ENCODE measurements at places on chromosomes 6 and 20. TPM values are rescaled to one million over a fixed set of nuclear protein-coding genes. Genes with fewer than 3 reads are reported as not detected.

Gene ACTR5
- 8.5 TPM for total RNA-seq

Gene ARHGAP40
- total RNA-seq = 0.07 TPM

Gene UQCC2
- total RNA-seq = 154 TPM

Gene TMC2
- total RNA-seq = not detected

Gene PRDM1
- total RNA-seq = 19.6 TPM

Gene CALHM4
- total RNA-seq = 0.10 TPM

Gene ANKEF1
- 9.7 TPM for total RNA-seq

Gene SLC24A3
- total RNA-seq = 0.25 TPM

Gene MACROD2
- 0.68 TPM for total RNA-seq

Gene ADGRB3
- not detected for total RNA-seq

Gene KCNK17
- total RNA-seq = not detected

Gene SIGLEC1
- total RNA-seq = not detected

Gene DYNLT2
- 0.85 TPM for total RNA-seq

Gene UBE2C
- total RNA-seq = 148 TPM

Gene ENPP1
- 1.6 TPM for total RNA-seq

Gene RBL1
- total RNA-seq = 15.1 TPM

Gene SMIM13
- total RNA-seq = 12.1 TPM

Gene SYNGAP1
- total RNA-seq = 3.3 TPM

Gene BMP2
- total RNA-seq = 8.2 TPM

Gene TP53TG5
- not detected for total RNA-seq

Gene LST1
- total RNA-seq = 0.34 TPM

Gene BEND6
- 1.8 TPM for total RNA-seq

Gene UST
- 13.3 TPM for total RNA-seq

Gene KCNG1
- total RNA-seq = 12.8 TPM

Gene PRRC2A
- 126 TPM for total RNA-seq

Gene BMP6
- total RNA-seq = 2.3 TPM

Gene OXT
- total RNA-seq = not detected

Gene AHCY
- 254 TPM for total RNA-seq

Gene GJA10
- not detected for total RNA-seq

Gene AHI1
- total RNA-seq = 8.4 TPM

Gene C20orf96
- 1.7 TPM for total RNA-seq

Gene GNRH2
- not detected for total RNA-seq
